ENCODE measurements at places on chromosomes 7 and 10.

- DNase-seq: no peak
Measured at GRCh38 chr7:156818133-156818532, 74.8 kb downstream of the LMBR1 start.

GRCh38 chr7:156177422-156178055, 365.3 kb upstream of the SHH start:
- no peak for DNase-seq

DNA sequence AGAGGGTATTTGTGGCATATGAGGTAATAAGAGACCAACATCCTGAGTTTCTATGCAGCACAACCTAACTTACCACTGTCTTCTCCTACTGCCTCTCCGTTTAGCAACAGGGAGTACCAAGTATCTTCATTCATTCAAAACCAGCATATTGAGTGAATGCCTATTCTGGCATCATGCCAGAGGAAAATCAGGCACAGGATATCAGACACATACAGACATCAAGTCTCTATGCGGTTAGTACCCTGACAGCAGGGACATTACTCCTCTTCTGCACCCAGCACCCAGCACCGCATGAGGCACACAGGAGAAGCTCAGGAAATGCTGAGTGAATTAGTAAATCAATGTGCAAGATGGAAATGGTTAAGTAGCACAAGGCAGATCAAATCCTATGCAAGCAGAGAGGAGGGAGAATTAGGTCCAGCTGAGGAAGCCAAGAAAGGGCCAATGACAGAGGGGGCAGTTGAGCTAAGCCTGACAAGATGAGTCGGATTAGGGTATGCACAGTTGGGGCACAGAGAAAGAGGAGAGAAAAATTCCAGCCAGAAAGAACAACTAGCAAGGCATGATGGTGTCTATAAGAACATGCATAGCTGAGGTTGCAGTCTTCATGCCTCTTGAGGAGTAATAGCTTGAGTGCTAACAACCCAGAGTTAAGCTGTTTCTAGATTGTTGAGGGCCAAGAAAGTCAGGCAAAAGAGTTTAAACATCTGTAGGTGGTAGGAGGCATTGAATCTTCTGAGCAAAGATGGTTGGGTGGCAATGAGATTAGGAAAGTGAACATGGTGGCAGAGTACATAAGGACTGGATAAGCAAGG, 146.0 kb downstream of the PLXNA4 start:
- DNase-seq: no peak

GRCh38 chr10:21293518-21294356, 231.7 kb downstream of the SKIDA1 start:
- DNase-seq: no peak

Measured in effector CD8-positive, alpha-beta T cell (primary cell).